ENCODE measurements at places on chromosomes 7 and 10.

DNA sequence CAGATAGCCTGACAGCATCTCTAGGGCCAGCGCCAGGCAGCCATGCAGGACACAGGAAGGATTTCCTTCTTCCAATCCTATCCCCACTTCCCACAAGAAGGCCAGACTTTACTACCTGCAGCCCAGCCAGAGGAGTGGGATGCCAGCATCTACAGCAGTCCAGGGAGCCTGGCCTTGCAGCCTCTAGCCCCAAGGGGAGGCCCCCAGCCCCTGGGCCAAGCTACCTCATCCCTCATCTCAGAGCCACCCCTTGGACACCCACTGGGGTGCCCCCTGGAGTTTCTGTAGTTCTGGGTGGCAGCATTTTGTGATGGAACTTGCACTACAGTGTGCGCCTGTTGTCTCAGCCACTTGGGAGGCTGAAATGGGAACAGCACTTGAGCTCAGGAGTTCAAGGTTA is 170.8 kb upstream of the PODXL start:
- DNase-seq, result no peak

DNA sequence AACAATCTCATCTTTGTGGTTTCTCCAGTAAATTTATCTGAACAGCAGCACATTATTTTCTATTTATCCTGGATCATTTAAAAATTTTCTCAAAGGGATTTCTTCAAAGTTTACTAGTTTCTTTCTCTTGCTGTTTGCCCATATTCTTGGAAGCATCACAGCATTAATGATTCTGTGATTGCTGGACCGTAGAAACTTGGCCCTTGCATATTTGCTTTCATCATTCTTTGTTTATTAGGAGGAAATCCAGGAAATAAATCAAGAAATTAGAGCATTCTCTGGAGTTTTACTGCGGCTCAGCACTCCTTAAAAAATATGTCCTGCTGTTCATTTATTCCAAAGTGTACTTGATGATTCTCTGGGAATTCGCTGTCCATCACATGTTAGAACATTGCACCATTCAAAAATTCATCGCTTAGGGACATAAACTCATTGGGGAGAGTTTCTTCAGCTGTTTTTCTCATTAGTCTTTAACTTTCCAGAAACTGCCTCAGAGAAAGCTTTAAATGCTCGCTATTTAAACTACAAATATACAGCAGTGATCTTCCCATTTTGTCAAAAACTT is 264.0 kb upstream of the CDC14C start:
- DNase-seq, result no peak

- no peak for DNase-seq
Observed at GRCh38 chr10:80648106-80648505, 110.4 kb downstream of the SH2D4B start.

DNA sequence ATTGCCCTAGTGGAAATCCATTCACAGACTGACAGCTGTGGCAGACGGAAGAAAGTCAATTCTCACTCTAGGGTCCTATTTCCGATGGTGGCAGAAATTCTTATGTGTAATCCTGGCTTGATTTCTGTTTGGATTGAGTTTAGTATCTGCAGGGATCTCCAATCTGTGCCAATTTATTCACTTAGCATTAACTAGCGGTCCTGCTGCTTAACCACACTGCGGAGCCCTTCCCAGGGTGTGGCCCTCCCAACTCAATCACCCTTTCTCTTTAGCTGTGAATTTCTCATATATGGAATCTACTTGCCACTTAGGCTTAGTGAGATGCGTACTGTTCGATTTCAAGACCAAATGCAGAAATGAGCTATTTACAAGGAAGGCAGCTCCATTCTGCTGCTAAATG is 215.7 kb downstream of the SFMBT2 start:
- no peak for DNase-seq

DNA sequence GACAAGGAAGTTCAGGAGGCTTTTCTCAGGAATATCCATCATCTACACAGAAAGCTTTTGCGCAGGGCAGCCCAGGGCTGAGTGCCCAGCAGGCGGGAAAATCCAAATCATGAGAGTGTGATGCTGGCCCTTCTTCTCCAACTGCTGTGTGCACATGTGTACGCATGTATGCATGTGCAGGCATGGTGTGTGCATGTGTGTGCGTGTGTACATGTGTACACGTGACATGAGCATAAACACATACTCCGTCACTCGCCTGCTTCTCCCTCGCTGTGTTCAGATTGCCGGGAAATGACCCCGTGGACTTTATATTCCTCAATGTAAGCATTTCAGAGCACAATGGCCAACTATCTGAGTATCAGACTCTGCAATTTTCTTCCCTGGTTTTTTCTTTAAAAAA is 85.1 kb downstream of the PRPF18 start:
- DNase-seq, result no peak

DNA sequence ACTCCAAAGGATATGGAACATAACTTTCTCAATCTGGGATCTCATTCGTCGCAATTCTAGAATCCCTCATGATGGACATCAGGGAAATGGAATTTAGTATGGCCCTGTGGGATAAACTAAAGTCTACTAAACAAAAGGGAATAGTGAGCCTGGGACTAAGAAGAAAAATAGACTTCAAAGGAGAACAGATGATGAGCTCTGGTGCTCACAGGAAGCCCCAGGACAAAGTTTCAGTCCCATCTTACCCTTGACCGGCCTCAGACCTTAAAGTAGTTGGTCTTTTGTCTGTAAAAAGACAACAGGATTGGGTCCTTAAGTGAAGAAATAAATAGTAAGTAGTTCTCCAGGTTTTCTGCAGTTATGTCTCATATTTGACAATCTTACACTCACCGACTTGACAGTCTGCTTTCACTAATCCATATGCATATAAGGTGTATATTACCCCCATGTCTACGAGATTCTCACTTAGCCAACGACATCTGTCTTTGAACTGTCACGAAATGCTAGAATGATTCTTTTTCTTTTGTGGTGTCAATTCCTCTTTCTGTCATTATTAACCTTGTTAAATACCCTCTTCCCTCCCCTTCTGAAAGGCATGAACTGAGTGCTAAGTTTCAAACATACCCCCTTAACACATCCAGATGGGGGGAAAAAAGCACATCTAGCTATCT is 10.9 kb upstream of the IKZF1 start:
- no peak for DNase-seq

DNA sequence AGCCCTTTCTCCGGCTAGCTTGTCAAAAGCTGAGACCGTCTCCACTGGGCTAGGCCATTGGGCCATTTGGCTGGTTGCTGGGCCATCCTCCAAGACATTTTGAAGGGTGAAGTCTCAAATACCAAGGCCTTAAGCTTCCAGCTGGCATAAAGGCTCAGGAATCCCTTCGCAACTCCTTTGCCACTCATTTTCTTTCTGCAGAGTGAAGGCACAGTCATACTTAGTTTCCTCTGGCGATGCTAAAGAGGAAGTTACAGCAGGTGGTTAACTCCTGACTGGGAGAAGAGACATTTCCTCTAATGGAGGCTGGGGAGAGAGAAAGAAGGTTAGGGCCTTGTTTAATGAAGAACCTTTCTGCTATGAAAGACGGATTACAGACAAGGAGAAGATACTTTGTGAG is 4.8 kb upstream of the REPIN1 start:
- no peak for DNase-seq

- no peak for DNase-seq
Observed at GRCh38 chr7:27515933-27516332, 146.8 kb downstream of the HIBADH start.

- no peak for DNase-seq
Observed at GRCh38 chr10:91932737-91933136, 9.2 kb downstream of the BTAF1 start.

GRCh38 chr7:106569500-106569929 is 91.4 kb downstream of the CCDC71L start:
- no peak for DNase-seq

- no peak for DNase-seq
Observed at GRCh38 chr7:92313055-92313454, 67.3 kb downstream of the ANKIB1 start.

Data from stimulated activated CD4-positive, alpha-beta T cell treated with anti-CD3 and anti-CD28 coated beads, Interleukin-12 subunit alpha, Interleukin-12 subunit beta, amount 100 ng/mL, for 24 hours (primary cell).